Foreskin keratinocyte (primary cell): ENCODE measurements at places on chromosomes 11 and 22.

DNA sequence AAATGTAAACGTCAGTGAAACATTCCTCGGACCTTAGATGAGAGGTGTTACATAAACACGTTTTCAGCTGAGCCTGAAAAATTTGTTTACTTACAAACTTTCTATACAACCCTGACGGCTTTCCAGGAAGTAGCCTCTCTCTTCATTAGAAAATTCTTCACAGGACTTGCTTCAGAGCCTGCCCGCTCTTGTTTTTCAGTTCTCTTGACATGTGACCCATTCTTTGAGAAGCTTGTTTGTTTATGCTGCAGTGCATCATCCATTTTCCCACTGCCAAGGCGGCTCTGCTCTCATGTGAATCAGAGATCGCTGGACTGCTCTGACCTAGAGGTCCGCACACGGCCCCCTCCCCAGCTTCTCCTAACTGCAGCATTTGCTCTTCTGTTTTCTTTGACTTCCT lies 47.9 kb upstream of the ARHGAP42 start:
- peak; percentile 76 for DNase-seq

DNA sequence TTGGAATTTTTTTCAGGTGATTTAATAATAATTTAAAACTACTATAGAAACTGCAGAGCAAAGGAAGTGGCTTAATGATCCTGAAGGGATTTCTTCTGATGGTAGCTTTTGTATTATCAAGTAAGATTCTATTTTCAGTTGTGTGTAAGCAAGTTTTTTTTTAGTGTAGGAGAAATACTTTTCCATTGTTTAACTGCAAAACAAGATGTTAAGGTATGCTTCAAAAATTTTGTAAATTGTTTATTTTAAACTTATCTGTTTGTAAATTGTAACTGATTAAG lies 3.4 kb downstream of the MALAT1 start:
- DNase-seq: no peak

- no peak for DNase-seq
Observed at GRCh38 chr11:18375941-18376340, 18.4 kb upstream of the LDHA start.

DNA sequence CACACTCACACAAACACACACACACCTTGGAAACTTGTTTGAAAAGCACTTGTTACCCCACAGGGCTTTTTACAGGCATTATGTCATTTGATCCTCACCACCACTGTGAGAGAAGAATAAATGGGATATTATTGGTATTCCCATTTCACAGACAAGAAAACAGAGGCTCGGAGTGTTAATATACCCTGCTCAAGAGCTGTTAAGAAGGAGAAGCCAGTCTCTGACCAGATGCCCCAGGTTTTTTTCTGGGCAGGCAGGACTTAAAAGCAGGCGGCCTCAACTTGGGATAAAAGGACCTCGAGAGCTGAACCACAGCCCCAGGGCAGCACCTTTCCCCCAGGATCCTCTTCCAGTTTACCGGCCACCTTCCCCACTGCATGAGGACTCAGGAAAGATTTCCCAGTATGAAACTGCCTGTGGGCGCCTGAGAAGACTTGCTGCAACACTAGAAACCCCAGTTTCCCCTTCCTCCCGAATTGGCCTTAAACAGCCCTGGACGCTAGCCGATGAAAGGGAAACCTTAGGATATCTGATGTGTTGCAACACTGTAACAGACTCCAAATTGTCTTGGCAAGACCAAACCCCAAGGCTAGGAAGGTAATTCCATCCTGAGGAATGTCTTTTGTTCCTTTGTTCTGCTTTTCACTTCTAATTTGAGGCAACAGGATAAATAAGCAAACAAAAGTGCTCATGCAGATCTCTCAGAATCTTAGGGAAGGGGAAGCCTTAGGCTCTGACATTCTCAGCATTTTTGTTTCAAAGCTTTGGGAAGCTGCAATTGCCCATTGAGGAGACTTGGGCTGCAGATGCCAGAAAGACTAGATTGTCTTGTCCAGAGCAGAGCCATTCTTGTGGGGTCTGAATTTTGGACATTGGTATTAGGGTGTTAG lies 173.5 kb downstream of the TRIM29 start:
- DNase-seq: peak; percentile 12

DNA sequence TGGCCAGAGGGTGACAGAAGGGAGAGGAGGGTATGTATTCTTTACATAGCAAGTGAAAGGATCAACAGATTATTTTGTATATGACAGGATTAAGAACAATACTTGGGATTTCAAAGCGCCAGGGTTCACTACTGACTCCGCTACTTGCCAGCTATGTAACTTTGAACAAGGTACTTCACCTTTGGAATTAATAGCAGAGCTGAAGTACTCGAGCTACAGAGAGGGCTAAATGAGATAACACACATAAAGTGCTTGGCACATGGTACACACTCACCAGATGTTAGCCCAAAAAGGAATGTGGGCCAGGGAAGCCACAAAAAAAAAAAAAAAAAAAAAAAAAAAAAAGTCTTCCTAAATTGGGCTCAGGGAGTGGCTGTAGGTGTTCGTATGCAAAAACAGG lies 408.4 kb downstream of the BUD13 start:
- no peak for DNase-seq

DNA sequence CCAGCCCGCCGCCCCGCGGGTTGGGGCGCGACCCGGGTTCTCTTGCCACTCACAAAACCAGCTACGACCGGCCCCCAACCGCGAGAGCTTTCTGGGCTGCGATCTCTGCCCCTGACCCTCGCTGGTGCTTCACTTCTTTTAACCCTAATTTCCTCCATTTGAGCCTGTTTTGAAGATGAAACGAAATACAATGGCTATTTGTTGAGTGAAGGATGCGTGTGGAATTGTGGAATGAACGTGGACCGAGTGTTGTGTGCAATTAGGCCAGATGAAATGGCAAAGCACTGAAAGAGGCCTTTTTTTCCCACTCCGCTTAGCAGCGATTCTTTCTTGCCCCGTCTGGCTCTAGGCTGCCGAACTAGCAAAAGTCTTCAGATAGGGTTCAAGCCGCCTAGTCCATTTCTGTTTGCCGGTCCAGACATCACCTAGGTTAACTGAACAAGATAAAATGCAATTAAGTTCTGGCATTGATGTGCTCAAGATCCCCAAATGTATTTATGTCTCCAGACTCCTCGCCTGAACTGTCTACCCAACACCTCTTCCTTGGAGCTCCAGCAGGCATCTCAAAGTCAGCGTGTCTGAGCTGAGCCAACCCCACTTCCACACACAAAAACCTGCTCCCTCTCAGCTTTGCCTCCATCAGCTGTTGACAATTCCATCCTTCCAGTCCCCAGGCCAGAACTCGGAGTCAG lies 471 bp upstream of the TMEM184B start:
- no peak for DNase-seq

- DNase-seq: no peak
Observed at GRCh38 chr11:129722529-129722928, 93.1 kb upstream of the TMEM45B start.

- no peak for DNase-seq
Observed at GRCh38 chr11:9633679-9634078, 30.2 kb upstream of the SWAP70 start.

GRCh38 chr22:31333641-31334040 lies 12.5 kb downstream of the PATZ1 start:
- no peak for DNase-seq

GRCh38 chr22:38450234-38450797 lies 4.7 kb downstream of the KCNJ4 start:
- DNase-seq: no peak

DNA sequence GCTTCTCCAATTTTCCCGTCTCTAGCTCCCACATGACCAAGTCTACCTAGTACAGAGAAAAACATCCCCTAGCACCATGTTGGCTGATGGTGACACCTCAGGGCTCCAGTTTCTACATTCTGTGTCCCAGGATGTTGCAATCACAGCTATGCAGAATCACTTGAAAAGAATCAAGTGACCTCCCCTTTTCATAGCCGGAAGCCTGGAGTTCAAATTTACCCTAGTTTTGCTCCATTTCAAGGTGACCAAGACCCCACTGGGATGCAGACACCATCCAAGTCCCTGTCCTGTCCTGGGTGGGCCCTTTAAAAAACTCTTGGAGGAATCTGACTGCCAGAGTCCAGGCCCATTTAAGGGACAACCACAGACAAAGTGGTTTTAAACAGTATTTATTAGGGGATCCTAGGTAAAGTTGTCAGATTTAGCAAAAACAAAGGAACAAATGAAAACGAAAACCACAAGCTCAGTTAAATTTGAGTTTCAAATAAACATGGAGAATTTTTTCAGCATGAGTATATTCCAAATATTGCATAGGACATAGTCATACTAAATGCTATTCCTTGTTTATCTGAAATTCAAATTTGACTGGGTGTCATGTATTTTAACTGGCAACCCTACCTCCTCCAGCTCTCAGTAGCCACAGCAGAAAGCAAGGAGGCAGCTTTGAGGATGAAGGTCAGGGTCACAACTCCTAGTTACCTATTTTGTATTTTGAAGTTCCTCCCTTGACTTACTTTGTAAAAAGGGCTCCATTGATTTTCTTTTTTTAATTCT lies 52.4 kb downstream of the MIAT start:
- no peak for DNase-seq

DNA sequence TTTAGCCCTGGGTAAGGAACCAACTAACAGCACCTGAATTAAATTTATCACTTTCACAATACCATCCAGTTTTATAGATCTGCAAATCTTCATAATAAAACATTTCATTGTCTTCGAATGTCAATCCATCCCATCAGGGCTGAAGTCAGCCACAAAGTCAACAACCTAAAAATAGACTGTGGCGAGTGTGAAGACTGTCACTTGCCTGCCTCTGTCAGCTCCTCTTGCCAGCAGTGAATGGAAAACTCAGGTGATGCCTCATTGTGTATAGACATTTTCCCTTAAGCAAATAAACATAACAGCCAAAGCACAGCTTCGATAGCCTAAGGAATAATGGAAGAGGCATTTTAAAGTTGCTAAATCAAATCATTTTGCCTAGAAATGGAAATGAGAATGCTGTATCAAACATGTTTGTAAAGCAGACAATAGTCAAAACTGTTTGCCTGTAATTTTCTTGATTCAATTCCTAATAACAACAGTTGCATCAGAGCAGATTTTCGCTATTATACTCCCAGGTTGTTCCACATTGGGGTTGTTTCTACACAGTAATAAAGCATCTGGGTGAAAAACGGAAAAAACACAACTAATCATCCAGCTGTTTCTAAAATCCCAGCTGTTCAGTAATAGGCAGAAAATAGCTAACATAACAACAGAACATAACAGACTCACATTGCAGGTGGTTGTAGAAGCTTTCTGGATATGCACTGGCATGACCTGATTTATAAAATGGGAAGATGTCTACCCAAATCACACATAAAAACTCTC lies 15.7 kb downstream of the KCNA4 start:
- no peak for DNase-seq

DNA sequence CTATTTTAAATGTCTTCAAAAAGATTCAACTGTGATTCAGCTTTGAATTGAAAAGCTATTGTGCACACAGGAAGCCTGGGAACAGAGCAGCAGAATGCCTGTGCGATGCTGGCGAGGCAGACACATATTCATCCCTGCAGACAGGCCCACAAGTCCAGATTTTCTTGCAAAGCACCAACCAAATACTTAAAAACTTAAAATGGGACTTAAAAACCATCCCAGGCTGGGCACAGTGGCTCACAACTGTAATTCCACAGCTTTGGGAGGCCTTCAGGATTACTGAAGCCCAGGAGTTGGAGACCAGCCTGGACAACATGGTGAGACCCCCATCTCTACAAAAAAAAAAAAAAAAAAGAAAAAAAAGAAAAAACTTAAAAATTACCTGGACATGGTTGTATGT lies 122.6 kb upstream of the SERPIND1 start:
- no peak for DNase-seq

DNA sequence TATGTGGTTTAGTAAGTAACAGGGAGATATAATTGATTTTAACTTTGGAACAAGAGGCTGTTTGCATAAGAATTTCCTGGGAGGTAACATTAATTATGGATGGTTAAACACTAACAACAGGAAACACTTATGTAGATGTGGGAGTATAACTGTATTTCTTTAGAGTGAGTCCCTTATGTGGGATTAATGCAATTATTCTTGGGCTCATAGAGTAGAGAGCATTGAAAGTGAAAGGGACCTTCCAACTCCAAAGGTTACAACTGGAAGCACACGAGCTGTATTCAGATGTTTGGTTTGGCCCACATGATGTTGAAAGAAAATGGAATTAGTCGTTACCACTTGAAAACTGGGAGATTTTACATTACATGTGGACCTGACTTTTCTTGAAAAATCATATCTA lies 53.5 kb downstream of the BBOX1 start:
- no peak for DNase-seq

DNA sequence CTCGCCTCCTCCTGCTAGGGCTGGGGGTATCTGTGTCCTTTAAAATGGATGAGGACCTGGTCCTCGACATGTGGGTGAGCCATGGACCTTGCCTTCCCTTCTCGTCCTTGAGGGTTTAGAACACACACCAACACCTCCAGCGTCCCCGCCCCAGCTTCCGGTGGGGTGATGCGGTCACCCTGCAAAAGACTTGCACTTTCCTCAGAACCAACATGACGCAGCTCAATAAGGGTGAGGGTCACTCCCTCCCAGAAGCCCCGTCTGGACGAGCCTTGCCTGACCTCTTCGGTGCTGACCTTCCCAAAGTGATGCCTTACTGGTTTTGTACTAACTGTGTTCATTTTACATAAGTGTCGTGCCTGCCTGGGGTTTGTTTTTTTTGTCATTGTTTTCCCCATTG lies 41.0 kb downstream of the DBX1 start:
- no peak for DNase-seq

- peak; percentile 55 for DNase-seq
Observed at GRCh38 chr11:10450462-10451425, 4.3 kb upstream of the AMPD3 start.

DNA sequence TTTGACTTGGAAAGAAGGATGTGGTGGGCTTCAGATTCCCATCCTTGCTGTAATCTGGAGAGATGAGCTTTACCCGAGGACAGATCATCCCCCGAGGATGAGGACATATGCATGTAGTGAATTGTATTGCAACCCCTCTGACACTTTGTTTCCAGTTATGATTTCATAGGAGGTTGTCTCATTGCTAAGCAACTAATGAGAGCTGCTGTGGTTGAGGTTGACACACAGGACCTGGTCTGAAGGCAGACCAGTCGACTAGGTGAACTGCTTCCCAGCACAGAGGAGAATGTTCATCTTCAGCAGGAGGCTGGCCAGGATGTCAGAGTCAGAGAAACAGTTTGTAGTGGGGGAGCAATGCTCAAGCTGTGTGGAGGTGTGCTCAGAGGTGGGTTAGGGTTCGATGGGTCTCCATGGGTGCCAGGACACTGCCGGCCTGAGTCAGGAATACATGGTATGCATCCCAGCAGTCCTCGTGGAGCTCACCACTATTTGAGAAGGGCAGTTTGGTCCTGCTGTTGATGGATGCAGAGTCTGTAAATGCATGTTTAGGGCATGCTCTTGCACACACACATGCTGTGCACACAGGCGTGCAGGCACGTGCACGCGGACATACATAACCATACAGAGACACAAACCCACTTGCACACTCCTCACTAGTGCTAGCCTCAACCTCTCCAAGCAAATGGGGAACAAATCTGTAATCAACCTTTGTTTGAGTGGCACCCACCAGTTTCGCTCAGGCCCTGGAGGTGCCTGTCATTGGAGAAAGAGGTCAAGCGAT lies 153.7 kb downstream of the TBC1D22A start:
- DNase-seq: no peak
